ENCODE measurements at places on chromosomes 4 and X.

DNA sequence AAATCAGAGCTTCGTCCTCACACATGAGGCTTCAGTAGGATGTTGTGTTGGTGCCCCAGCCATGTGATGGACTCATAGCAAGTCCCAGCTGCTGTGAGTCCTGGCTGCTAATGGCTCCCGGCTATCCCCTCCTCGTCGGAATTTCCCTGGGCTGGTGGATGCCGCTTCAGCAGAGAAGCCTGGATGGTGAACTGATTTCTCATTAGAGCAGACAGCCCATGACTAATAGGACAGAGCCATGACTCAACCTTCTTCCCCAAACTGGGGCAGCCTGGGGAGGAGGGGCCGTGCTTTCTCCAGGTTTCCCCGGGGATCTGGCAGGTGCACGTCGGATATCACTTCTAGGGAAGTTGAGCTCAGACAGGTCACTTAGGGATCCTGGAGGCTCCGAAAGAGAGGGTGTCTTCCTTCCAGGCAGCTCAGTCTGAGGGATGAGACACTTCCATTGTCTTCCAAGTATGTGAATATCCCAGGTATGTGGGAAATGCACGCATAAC lies 112.7 kb downstream of the ASMT start:
- no peak for ATAC-seq

DNA sequence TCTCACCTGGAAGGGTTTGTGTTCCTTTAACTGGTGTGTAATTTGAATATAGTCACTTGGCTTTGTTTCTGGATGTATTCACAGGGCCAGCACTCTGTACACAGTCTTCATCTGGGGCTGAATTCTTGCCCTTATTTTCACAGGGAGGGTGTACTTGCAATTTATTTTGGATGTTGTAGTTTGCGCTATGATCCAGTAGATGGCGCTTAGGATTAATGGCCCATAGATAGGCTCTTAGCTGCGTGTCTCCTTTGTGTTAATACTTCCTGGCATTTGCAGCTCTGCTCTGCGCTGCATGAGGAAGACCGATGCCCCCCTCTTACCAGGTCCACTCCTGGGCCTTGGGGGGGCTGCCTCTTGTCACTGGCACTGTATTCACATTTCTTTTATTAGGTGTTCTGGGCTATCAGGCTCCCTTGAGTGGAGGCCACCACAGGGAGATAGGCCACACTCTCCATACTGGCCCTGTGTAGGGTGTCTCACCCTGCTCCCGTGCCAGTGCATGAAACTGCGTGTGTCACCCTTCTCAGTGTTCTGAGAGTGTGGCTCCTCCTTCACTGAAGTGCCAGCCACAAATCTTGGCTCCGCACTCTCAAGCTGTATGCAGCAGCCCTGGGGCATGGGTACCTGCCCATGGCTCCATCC lies 562.2 kb downstream of the ZIC3 start:
- ATAC-seq = no peak

DNA sequence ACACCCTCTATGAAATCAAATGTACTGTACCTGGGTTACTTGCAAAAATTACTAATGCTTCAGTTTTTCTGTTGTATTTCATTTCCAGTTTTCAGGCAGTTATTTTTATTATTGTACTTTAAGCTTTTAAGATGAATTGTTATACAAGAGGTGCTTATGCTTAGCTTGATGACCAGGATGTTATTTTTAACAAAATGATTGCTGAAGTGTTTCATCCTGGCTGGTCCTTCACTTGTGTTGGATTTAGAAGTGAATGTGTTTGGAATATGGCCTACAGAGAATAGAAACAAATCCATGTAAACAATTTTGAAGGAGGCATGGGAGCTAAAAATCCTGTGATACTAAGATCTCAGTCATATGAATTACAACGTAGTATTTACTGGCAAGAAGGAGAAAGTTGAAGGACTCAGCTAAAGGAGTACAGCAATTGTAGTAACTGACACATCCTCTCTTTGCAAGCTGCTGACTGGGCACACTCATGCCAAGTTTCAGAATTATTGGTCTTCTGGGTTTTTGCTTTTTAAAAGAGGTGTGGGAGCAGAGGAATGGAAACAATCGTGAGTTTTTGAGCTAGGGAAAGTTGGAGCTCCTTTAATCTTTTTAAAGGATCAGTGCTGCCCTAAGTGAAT lies 9.2 kb downstream of the UBE2A start:
- no peak for ATAC-seq

DNA sequence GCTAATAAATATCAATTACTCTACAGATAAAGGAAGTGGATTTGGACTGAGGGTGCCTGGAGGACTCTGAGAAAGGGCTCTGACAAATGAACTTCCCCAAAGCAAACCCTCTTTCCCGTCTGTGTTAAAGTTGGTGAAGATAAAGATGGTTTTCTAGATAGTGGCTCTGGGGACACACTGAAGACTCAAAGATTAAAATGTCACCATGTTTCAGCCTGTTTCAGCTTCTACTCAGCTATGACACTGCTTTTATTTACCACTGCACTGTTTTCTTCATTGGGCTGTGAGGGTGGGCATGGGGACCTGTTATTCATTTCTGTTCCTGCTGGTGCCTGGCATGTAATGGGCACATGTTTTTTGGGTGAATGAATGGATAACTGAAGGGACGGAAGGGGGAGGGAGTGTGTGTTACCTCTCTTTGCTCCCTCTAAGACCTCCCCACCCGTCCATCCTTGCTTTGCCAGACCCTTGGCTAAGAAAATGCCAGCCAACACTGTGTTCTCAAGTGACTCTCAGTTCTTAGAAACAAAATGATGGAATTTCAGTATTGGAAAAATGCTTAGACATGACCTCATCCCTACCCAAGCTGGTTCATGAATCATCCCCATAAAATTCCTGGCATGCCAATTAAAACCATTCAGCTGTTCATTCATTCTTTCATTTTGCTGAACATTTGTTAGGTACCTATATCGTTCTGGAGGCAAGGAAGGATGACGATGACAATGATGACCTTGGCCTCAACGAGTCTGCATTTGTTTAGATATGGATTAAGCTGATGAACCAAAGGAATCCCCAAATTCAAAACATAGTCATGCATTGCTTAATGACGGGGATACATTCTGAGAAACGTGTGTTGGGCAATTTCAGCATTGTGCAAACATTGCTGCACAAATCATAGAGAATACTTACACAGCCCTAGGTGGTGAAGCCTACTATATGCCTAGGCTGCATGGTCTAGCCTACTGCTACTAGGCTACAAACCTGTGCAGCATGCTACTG lies 13.4 kb upstream of the STK32B start:
- ATAC-seq = no peak

- ATAC-seq = no peak
Measured at GRCh38 chrX:31588355-31588754, 516.5 kb upstream of the FTHL17 start.

DNA sequence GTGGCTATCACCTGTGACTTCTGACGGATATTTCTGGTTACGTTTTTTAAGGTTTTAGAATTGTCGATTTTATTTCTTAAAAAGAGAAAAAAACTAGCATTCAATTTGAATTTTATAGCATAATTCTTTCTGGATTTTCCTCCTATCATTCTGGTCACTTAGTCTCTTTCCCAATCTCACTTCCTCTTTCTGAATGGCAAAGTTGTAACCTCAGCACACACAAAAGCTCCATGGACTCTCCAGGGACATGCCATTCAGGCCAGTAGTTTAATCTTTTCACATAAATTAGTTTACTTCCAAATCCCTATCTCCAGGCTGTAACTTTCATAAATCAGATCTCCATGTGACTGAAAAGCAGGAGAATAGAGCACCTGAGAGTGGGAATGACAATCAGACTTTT lies 110.7 kb downstream of the ARAP2 start:
- ATAC-seq = peak; percentile 58

- ATAC-seq = no peak
Measured at GRCh38 chr4:99483636-99484035, 27.2 kb upstream of the C4orf17 start.

GRCh38 chr4:113838460-113838859 lies 76.9 kb upstream of the CAMK2D start:
- no peak for ATAC-seq

DNA sequence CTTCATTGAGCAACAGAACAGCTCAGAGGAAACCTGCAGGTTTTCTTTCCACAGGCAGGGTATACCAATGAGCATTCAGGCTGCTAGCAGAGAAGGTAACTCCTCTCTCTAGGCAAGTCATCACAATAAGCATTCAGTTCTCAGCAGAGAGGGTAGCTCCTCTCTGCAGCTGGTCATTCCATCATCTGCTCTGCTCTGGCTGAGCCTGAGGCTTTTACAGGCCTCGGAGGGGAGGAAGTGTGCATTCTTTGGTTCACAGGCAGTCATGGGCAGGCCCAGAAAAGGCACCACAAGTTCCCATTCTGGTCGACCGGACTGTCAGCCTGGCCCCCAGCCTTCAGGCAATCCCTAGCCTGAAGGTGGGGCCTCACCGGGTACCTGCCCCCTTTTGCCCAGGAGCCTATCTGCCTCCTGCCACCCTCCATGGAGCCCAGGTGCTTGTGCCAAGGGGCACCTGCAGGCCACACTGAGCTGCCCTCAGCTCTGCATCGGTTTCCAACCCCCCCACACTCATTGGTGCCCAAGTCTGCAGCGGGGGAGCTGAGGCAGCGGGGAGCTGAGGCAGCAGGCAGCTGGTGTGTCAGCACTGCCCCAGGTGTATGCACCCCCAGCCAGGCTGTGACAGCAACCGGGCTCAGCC lies 83.1 kb downstream of the PRDM5 start:
- ATAC-seq = no peak

- no peak for ATAC-seq
Measured at GRCh38 chr4:183264614-183265013, 55.5 kb downstream of the CLDN22 start.

- no peak for ATAC-seq
Measured at GRCh38 chrX:54087661-54088060, 43.4 kb upstream of the PHF8 start.

GRCh38 chr4:143667461-143667860 lies 33.0 kb downstream of the FREM3 start:
- ATAC-seq = no peak

DNA sequence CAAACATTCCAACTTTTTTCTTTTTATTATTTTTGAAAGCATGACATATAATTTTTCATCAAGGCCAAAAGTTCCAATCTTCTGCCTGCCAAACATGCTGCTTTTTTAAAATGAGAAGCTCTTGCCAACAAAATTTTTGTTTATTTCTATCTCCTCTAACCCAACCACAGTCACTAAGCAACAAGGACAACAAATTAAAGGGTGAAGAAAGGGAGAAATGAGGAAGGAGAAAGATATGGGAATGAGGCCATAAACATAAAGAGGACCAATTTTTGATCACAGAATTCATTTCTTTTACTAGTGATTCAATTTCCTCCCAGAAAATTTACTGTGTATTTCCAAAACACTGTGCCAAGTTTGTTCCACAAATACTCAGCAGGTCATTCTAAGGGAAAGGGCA lies 537.0 kb upstream of the DIAPH2 start:
- no peak for ATAC-seq

GRCh38 chr4:186723292-186724057 lies at the start of gene FAT1:
Gene FAT1, minus strand, starts transcription at chr4:186723856. Its CDS starts 14,029 bp downstream, at chr4:186709827.
- no peak for ATAC-seq

DNA sequence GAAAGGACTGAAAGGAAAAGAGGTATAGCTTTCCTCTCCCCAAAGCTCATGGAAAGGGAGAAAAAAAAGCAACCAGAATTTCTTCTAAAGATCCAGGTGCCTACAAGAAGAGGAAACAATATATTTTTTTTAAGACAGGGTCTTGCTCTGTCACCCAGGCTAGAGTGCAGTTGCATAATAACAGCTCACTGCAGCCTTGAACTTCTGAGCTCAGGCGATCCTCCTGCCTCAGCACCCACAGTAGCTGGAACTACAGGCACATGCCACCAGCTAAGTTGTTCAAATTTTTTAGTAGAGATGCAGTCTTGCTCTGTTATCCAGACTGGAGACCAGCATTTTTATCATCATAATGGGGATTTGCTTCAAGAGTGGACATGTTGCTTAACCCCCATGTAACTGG lies 30.5 kb upstream of the BBS12 start:
- no peak for ATAC-seq

DNA sequence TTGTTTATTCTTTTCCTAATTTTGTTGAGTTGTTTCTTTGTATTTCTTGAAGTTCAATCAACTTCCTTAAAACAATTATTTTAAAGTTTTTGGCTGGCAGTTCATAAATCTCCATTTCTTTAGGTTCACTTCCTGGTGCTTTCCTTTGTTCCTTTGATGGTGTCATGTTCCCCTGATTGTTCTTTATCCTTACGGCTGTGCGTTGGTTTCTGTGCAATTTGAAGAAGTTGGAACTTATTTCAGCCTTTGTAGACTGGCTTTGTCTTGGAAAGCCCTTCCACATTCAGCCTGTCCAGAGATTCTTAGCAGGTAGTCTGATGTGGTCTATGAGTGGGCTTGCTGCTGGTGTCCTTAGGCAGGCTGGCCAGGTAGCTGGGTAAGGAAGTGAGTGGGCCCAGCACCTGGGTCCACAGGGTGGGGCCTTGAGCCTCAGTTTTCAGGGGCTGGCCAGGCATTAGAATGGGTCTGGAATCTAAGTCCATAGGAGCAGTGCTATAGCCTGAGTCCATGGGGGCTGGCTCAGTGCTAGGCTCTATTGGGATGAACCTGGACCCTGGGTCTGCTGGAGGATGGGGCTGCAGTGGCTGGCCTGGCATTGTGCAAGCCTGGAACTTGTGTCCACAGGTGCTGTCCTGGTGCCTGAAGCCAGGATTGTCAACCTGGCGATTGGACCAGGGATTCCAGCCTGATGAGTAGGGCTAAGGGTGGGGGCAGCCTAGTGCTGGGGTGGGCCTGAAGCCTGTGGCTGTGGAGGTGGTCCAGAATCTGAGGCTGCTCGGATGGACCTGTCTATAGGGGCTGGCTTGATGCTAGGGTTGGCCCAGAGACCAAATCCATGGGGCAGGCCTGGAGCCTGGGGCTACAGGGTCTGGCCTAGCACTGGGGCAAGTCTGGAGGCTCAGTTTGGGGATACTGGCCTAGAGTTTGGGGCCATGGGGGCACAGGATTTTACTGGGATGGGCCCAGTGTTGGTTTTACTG lies 152.4 kb downstream of the STAG2 start:
- ATAC-seq = no peak

GRCh38 chr4:179112441-179113170 lies 1670.4 kb upstream of the AGA start:
- no peak for ATAC-seq

DNA sequence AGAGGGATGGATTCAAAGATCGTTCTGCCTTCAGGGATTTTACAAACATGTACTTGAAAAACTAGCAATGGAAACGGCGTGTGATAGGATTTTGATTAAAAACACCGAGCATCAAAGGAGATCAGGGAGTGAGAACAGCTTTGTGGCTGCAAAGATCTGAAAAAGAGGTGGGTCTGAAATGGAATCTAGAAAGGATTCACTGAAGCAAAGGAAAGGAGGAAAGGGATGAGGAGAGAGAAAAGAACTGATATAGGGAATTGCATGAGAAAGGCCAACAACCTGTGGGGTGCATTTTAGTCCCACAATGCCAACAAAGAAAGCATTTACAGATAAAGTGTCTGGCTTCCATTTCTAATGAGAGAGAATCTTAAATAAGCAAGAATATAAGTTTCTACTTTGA lies 23.1 kb downstream of the ADH4 start:
- no peak for ATAC-seq

GRCh38 chr4:77827343-77827742 lies 8.2 kb upstream of the CNOT6L start:
- peak; percentile 64 for ATAC-seq

Data from stimulated activated memory B cell treated with anti-CD40 and anti-IgM and Interleukin-4, amounts not matched to agents 10 μg/mL and 1 μg/mL and 100 μg/mL, for 72 hours (primary cell).